NCI-H187 (cell line): ENCODE measurements at places on chromosomes 11 and 22.

- DNase-seq, result no peak
Measured at GRCh38 chr11:76293189-76293631, 86.9 kb upstream of the WNT11 start.

DNA sequence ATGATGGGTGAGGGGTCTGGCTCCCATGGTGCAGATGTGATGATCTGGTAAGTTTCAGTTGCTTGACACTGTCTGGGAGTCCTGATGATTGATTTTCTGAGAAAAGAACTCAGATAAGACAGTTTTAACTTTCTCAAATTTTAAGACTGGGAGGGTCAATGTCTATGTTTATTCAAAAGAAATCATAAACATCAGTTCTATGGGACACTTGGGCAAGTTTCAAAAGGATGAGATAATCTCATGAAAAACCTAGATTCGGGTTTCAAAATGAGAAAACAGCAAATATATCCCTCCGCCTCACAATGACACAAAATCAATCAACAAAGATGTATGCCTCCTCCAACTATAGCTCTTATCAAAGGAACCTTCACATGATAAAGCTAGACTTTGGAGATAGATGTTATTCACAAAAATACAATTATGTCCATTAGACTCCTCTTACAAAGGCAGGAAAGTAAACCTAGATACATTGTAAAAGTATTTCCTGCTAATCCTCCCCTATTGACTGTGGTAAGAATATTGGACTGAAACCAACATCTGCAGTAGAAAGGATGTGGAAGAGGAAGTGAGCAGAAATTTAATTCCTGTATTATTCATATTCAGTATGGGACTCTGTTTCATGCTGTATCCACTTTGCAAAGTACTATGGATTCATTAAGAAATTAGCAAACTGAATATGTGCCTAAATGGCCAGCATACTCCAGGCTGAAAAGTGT, 21.6 kb downstream of the SVIP start:
- no peak for DNase-seq

DNA sequence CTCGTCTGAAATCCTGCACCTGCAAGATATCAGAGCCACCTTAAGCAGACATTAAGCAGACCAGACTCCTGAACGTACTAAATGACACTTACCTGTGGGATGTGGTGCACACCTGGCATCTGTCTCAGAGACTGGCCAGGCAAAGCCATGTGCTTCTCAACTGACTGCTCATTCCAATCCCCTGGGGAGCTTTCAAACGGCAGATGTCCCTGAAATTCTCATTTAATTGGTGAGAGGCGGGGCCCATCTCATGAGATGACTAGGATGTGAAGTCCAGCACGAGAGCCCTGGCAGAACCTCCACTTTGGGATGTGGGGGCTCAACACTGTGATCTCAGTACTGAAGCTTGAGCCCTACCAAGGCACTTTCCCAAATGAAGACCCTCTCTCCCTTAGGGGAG, 84.9 kb upstream of the HMGXB4 start:
- DNase-seq, result peak; percentile 62

GRCh38 chr11:73198677-73199076, 19.4 kb upstream of the P2RY2 start:
- DNase-seq, result no peak

GRCh38 chr11:5203366-5203765, 2.9 kb upstream of the OR51V1 start:
- DNase-seq, result no peak

GRCh38 chr11:112797648-112798293, 163.4 kb upstream of the NCAM1 start:
- peak; percentile 18 for DNase-seq

GRCh38 chr11:68460741-68461574, at the start of gene PPP6R3:
Gene PPP6R3, plus strand, starts transcription at chr11:68460752. Its CDS starts 76,913 bp downstream, at chr11:68537665.
- DNase-seq, result no peak

DNA sequence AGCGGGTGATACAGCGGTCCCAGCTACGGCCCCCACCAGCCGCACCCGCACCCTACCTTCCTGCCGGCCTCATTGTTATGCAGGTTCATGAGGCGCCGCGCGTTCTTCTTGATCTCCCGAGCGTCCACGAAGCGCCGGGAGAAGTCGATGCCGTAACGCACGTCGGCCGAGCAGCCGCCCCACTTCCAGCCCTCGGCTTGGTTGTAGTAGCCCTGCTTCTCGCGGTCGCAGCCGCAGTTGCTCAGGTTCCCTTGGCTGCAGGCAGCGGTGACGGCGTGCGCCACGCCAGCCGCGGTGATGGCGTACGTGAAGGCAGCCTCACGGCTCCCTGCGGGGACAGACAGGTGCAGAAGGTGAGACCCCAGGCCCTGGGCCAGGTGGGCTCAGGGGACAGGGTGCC, 45.9 kb downstream of the WNT7B start:
- no peak for DNase-seq

- DNase-seq, result no peak
Measured at GRCh38 chr11:86571273-86571948, 101.0 kb downstream of the ME3 start.

GRCh38 chr11:64095273-64095817, 59.6 kb downstream of the FLRT1 start:
- DNase-seq, result no peak

GRCh38 chr11:71252770-71253730, 673 bp upstream of the SHANK2 start:
- no peak for DNase-seq

GRCh38 chr11:95256321-95256779, 25.3 kb upstream of the SESN3 start:
- no peak for DNase-seq

DNA sequence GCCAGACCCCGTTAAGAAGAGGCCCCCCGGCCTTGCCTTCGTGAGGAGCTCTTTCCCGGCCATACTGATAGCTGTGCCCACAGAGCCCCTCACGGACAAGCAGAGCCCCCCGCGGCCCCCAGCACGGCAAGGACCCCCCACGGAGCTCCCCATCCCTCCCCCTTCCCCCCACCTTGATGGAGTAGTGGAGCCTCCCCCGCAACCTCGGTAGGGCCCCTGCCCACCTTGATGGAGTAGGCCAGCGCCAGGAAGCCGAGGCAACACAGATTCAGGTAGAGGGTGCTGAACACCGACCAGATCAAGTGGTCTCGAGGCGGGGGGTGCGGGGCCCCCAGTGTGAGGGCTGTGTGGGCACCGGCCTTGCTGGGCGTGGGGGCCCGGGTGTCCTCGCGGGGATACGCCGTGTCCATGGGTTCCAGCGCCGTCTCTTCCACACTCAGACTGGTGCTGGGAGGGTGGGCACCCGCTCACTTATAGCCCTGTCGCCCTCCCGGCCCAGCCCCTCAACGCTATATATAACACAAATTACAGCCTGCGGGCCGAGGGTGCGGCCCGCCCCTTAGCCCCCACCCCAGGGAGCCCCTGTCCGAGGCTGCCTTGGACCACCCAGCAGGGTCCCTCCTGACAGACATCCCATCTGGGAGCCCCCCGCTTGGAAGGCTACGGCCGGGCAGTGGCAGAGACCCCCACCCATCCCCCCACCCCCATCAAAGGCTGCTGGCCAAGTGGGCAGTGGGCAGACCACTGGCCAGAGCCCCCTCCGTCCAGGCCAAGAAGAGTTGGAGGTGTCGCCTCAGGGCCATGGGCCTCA, at the start of gene IFITM5:
TSS of gene IFITM5 (minus strand) at position 446 of the 811 bp plus-strand sequence. CDS start at position 410, 36 bp downstream.
- no peak for DNase-seq

- DNase-seq, result no peak
Measured at GRCh38 chr11:69291459-69292110, 2.4 kb upstream of the MYEOV start.

GRCh38 chr22:24445481-24446259, 18.3 kb downstream of the ADORA2A start:
- DNase-seq, result no peak

DNA sequence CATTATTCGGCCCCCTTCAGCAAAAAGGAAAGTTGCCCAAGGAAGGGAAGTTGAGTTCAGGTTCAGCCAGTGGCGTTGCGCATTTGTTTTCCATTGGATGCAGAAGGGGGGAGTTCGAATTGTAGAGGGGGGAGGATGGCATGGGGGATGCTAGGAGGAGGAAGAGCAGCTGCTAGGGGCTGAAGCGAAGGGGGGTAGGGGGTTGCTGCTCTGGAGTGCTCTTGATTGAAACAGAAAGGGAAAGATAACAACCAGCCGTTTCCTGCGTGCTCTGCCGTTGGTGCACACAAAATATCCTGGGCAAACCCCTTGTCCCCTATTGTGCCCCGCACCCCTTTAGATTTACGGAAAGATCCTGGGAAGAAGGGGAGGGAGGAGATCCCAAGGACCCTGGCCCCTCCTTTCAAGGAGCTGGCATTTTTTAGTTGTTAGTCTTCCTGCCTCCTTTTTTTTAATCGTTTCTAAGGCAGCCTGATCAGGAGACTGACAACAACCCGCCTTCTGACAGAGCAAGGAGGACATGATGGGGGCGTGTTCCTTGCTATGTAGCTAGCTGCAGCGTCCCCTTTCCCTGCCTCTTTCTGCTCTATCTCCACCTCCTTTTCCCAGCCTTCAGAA, 2.1 kb downstream of the KMT2A start:
- DNase-seq, result no peak

DNA sequence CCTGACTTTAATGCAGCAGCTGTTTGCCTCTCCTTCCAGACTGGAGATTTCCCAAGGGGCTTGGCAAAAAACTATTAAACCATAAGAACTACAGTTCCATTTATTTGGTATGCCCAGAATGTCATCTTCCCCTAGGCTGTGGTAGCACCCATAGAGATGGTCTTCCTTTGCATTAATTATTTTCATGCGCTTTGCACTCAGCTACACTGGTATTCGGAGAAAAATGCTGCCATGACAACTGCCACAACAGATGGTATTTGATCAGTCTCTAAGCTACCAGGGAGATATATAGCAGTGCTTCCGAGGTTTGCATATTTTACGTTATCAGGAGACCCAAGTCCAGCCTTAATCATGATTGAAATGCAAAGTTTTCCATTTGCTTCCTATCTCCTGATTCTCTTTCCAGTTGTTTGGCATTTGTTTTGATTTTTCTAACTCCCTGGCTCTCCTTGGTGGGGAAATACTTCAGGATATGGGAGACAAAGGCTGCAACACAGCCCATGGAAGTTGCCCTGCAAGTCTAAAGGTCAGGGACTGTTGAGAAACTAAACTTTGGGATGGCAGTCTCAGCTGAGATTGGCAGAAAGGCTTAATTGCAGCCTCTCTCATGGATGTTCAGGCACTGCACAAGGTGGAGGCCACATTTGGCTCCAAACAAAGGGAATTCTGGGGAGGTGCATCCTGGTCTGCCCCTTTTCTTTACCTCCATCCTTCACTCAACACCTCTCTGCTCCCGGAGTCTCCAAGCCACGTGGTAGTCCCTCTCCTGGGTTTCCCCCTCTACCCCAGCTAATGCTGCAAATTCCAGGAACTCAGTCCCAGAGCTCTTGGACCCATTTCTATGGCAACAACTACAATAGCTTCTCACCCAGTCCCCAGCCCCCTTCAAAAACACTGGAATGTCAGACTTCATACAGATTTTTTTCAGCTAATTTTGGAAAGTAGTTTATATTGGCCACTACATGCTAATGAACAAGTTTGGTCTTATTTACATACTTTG, 151.8 kb downstream of the NAV2 start:
- DNase-seq, result no peak

- DNase-seq, result no peak
Measured at GRCh38 chr22:35521358-35522224, 19.0 kb upstream of the RASD2 start.

DNA sequence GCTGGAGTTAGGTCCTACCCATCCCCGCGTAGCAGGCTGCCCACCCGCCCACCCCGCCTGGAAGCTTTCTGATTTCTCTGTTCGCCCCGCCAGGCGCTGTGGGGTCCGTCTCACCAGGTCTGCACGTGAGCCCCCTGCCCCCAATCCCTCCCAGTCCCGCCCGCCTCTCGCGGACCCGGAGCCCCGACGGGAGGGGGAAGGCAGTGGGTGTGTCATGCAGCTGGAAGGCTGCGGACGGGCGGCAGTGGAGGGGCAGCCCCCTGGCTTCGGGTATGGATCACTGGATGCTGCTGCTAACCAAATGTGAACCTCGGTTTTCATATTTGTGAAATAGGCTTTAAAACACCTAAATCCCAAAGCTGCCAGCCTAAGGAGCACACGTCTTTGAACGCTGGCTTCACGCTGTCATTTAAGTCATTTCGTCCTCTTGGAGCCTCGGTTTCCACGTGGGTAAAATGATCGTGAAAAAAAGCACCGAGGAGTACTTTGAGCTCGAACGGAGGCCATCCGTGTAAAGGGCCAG, 568 bp upstream of the BIK start:
- no peak for DNase-seq

DNA sequence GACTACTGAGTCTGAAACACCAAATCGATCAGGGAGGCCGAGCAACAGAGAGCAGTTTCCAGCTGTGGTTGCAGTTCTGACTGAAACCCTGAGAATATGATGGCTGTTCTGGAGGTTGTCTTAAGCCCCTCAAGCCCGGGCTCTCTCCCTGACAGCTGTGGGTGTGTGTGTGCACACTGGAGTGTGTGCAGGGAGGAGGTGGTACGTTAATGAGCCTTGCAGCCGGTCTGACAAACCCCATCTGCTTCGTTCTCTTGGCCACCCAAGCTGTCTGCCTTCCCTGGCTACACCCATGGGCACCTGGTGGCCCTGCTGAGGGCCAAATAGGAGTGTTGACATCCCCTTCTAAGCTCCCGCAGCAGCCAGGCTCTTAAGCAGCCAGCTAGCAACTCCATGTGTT, 189.8 kb downstream of the KIRREL3 start:
- DNase-seq, result no peak

DNA sequence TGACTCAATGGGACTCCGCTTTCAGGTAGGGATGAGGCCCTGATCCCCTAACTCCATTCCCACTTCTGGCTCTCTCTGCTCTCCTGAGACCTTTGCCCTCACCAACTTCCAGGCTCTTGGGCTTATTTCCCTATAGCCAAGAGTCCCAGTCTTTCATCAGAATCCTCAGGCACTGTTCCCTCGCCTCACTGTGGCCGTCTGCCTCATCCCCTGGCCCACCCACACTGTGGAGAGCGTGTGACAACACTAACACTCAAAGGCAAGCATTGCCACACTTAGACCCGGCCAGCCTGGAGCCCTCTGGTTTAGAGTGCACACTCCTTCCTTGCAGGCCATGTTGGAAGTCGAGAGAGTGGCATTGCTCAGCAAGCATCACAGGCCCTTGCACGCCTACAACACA, 27.0 kb downstream of the SERPINH1 start:
- no peak for DNase-seq

- no peak for DNase-seq
Measured at GRCh38 chr11:32131321-32131720, 40.4 kb downstream of the RCN1 start.

- no peak for DNase-seq
Measured at GRCh38 chr22:17910561-17911311, 113.6 kb downstream of the MICAL3 start.

GRCh38 chr22:49450498-49450897, 377.2 kb downstream of the BRD1 start:
- no peak for DNase-seq

- DNase-seq, result no peak
Measured at GRCh38 chr11:19906126-19906525, 193.5 kb downstream of the NAV2 start.

DNA sequence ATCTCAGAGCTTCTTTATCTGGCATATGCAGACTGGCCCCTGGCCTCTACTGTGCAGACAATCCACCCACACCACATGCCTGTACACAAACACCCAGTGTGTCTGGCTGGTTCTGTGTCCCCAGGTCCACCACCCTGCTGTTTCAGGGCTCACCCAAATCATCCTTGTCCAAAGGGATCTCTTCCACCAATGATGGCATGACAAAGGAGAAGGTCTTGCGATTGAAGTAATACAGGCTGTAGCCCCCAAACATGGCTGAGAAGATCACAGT, 1.7 kb downstream of the SLC37A4 start:
- no peak for DNase-seq
